Activated T-cell treated with anti-CD3 and anti-CD28 coated beads, Interleukin-2, amount 50 U/mL, for 72 hours (primary cell): ENCODE measurements at places on chromosomes 2 and 18.

GRCh38 chr2:236293241-236293810 lies 29.1 kb upstream of the ASB18 start:
- no peak for DNase-seq

DNA sequence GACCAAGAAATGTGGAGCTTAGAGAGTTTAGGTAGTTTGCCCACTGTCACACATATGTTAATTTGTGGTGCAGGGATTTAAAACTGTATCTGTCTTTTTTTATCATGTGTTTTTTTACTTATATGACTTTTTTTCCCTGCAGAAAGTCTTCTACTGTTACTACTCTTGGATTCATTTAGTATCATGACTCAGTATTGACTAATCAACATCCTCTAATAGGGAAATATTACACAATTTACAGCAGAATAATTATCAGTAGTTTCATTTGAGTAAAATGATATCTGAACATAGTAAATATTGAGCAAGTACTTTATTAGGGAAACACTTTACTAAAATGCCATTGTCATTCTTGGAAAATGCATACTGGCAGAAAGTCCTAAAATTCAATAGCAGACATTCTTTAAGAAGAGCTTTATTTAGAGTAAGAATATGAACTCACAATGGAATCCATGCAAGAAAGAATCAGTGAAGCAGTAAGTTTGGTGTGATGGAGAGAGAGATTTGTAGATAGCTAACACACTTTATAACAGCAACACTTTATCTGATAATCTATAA lies 425.9 kb upstream of the SLC8A1 start:
- DNase-seq: no peak

DNA sequence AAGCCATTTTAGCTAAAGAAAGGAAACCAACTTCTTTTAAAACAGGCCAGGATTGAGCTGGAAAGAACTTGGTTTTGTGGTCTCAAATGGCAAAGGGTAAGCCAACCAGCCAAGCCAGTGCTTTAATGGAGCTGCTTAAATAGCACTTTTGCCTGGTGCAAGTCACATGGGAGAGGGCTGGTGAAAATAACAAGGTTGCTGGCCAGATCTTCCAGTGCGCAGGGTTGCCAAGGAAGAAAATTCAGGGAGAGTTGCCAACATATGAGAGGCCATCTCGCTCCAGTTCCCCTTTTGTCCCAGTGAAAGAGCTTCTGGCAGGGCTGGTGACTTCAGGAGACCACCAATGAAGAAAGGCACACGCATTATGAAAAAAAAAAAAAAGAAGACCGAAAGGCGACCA lies 57.3 kb downstream of the IRS1 start:
- no peak for DNase-seq

- no peak for DNase-seq
These were observed 118.0 kb upstream of the SRD5A2 start for GRCh38 chr2:31698722-31699121.

DNA sequence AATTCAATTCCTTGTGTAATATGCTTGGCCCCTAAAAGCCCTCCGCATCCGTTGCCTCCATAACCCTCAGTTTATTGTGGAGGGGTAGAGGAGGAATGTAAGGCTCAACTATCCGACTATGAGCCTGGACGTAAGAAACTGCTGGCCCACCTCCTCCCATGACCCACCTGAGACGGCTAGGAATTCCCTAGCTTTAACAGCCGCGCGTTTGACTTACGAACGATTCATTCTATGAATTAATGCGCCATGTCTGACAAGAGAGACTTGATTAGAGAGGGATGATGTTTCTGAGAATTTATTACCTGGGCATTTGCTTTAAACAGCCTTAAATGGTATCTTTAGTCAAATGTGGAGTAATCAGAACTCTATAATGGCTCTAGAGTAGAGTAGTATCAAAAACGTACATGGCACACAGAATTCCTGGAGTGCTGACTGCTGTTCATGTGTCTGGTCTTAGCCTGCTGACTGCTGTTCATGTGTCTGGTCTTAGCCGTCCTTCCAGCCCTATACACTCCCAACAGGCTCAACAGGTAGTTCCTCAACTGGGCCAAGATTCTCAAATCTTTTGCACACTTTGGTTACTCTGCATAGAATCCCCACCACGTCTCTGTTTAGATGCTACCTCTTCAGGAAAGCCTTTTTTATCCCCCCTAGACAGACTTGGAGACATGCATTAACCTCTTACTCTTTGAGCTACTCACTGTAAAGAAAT lies 899 bp upstream of the GFPT1 start:
- DNase-seq: no peak

GRCh38 chr2:27185331-27186026 lies 26.4 kb upstream of the ATRAID start:
- DNase-seq: no peak

- no peak for DNase-seq
These were observed 124.2 kb downstream of the UBE2E3 start for GRCh38 chr2:181104512-181105115.

- no peak for DNase-seq
These were observed 22.9 kb upstream of the RPL37A start for GRCh38 chr2:216475767-216476166.
